Mucosa of descending colon (tissue), 3 donors: ENCODE measurements at places on chromosomes 7 and 10.

GRCh38 chr7:151406051-151406875 is 3.6 kb downstream of the WDR86 start:
- DNase-seq = no peak

- DNase-seq = no peak
Measured at GRCh38 chr7:11638011-11638774, 193.8 kb downstream of the THSD7A start.

GRCh38 chr10:114940735-114941134 is 2.7 kb downstream of the TRUB1 start:
- DNase-seq = no peak

DNA sequence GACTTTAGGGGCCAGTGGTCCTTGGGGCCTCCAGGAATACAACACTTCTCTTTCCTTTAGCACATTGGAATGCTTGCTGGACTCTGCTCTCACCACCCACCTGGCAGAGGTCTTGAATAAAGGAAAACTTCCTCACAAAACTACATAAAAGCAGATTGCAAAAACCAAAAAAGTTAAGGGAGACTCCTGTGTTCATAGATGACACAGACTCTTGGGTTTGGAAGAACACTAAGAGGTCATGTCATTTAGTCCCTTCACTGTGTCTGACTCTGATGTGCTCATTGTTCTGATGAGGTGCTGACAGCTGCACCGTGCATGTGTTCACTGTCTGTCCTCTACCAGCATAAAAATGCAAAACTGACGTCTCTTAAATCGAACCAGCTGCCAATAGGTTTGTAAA is 11.4 kb downstream of the BLNK start:
- no peak for DNase-seq

DNA sequence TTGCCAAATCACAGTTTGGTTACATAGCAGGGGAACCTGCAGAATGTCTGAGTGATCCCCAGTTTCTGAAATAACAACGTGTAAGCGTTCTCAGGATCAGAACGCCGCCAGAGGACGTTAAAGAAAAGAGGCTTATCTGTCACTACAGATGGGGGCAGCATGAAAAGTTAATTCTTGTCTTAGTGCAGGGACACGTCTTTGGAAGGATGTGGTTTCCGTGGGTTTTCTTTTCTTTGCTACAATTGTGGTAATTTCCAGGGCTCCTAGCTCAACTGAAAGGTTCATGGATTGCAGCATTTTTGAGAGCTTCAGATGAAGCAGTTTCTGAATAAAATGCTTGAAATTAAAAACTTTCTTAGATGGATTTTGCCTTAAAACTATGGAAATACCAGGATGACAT is 106.6 kb downstream of the PRKCQ start:
- DNase-seq = no peak
